Activated CD4-positive, alpha-beta memory T cell treated with anti-CD3 and anti-CD28 coated beads for 36 hours (primary cell): ENCODE measurements at places on chromosomes 7 and 10. TPM values are rescaled to one million over a fixed set of nuclear protein-coding genes. Genes with fewer than 3 reads are reported as not detected.

- DNase-seq = no peak
- no peaks in the 10 kb centered on the region for H3K4me1 ChIP-seq
- H3K27ac ChIP-seq = no peak overlapping the region
- H3K4me3 ChIP-seq = no peak overlapping the region
Measured at GRCh38 chr10:78337016-78337415, 303.4 kb downstream of the RPS24 start.

DNA sequence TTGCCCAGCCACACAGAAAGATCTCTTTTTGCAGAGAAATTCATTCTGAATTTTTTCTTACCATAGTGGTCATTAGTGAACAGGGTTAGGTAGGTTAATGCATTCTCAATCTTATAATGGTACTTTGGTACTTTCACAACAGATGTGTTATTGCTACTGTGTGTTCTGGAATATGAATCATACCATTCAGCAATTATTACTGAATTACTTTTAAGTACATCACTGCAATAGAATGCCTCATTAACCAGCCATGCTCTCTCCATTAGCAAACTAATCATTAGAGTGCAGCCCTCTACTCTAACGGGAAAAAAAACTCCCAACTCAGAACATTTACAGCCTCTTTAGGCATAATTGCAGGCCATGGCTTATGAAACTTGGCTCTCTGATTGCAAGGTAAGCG, 102.1 kb downstream of the DOCK4 start:
- no peak overlapping the region for H3K4me3 ChIP-seq
- DNase-seq = no peak
- no peak overlapping the region for H3K27ac ChIP-seq
- no peaks in the 10 kb centered on the region for H3K27me3 ChIP-seq

GRCh38 chr10:12720217-12720981, 281.1 kb downstream of the CCDC3 start:
- no peaks in the 10 kb centered on the region for H3K27me3 ChIP-seq
- H3K4me3 ChIP-seq = no peak overlapping the region
- peak; percentile 81 for DNase-seq
- H3K4me1 ChIP-seq = peaks cover 37% of the 10 kb centered on the region
- H3K36me3 ChIP-seq = no peaks in the 10 kb centered on the region

DNA sequence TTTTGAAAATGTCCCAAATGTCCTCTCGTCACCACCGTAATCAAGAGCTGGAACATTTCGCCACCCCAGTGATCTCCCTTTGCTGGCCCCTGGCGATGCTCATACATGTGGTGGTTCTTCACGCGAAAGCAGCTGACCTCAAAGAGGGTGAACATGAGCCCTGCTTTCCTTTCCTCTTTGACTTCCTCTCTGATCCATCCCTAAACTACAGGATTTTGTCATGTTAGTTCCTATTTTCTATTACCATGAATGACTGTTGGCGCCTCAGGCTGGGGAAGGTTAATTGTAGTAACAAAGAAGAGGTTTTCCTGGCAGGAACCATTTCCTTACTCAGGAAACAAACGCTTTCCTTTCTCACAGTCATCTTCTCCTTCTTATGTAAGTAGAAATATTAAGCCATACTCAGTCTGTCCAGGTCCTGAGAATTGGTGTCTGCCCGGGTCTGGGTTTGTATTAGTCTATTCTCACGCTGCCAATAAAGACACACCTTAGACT, 114.5 kb downstream of the INSYN2A start:
- H3K4me1 ChIP-seq = no peaks in the 10 kb centered on the region
- no peak overlapping the region for H3K4me3 ChIP-seq
- no peaks in the 10 kb centered on the region for H3K36me3 ChIP-seq
- no peaks in the 10 kb centered on the region for H3K27me3 ChIP-seq
- H3K27ac ChIP-seq = no peak overlapping the region

DNA sequence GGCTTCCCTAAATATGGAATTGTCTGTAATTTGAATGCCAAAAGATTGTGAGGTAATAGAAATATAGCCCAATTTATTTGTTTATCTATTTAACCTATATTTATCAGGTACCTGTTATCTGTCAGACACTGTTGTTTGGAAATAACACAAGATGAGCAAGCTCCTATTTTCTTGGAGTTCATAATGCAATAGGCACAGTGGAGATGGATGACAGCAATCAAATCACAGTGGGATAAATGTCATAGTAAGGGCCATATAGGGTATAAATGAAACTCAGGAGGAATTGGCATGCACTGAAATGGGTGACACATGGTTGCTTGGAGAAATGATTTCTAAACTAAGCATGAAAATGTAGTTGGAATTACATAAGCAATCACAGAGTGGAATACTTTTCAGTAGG, 761.8 kb upstream of the MBL2 start:
- no peak overlapping the region for H3K4me3 ChIP-seq
- no peaks in the 10 kb centered on the region for H3K27me3 ChIP-seq
- H3K27ac ChIP-seq = no peak overlapping the region
- DNase-seq = no peak

- H3K4me1 ChIP-seq = no peaks in the 10 kb centered on the region
- no peak overlapping the region for H3K27ac ChIP-seq
- DNase-seq = no peak
- H3K4me3 ChIP-seq = no peak overlapping the region
Measured at GRCh38 chr10:52284416-52285013, 29.6 kb upstream of the DKK1 start.

GRCh38 chr10:45377321-45377720, 3.3 kb downstream of the ALOX5 start:
- H3K4me1 ChIP-seq = peaks cover 14% of the 10 kb centered on the region
- H3K27me3 ChIP-seq = peaks cover 15% of the 10 kb centered on the region
- DNase-seq = no peak
- H3K4me3 ChIP-seq = no peak overlapping the region
- no peak overlapping the region for H3K27ac ChIP-seq
- H3K36me3 ChIP-seq = no peaks in the 10 kb centered on the region

- peaks cover 25% of the 10 kb centered on the region for H3K36me3 ChIP-seq
- H3K27me3 ChIP-seq = no peaks in the 10 kb centered on the region
- H3K4me1 ChIP-seq = peaks cover 28% of the 10 kb centered on the region
- H3K27ac ChIP-seq = no peak overlapping the region
- no peak for DNase-seq
- no peak overlapping the region for H3K4me3 ChIP-seq
Measured at GRCh38 chr7:35670856-35671569, 23.9 kb downstream of the HERPUD2 start.

GRCh38 chr10:43220657-43221418, 46.0 kb downstream of the RASGEF1A start:
- H3K27ac ChIP-seq = no peak overlapping the region
- H3K4me1 ChIP-seq = peaks cover 7% of the 10 kb centered on the region
- no peaks in the 10 kb centered on the region for H3K36me3 ChIP-seq
- no peak overlapping the region for H3K4me3 ChIP-seq
- no peaks in the 10 kb centered on the region for H3K27me3 ChIP-seq
- DNase-seq = no peak

- H3K4me3 ChIP-seq = peak overlapping the region; percentile 11
- DNase-seq = no peak
- H3K36me3 ChIP-seq = peaks cover 6% of the 10 kb centered on the region
- no peak overlapping the region for H3K27ac ChIP-seq
- peaks cover 5% of the 10 kb centered on the region for H3K4me1 ChIP-seq
- no peaks in the 10 kb centered on the region for H3K27me3 ChIP-seq
Measured at GRCh38 chr10:69632516-69633199, 2.6 kb downstream of the FAM241B start.

DNA sequence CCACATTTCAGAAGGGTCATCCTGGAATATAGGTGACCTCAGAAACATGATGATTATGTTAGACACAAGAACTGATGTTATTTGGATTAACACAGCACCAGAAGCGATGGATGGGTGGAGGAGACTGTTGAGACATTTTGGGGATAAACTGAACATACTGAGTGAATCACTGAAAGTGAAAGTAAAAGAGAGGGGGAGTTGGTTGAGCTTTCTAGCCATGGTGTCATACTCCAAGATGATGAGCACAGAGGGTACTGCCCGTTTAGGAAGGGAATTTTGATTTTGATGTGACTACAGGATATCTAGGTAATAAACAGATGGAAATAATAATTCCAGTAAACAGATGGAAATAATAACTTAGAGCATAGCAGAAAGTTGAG, 248.0 kb upstream of the NPY start:
- no peak overlapping the region for H3K4me3 ChIP-seq
- DNase-seq = no peak
- H3K36me3 ChIP-seq = no peaks in the 10 kb centered on the region
- peaks cover 8% of the 10 kb centered on the region for H3K4me1 ChIP-seq
- no peaks in the 10 kb centered on the region for H3K27me3 ChIP-seq

DNA sequence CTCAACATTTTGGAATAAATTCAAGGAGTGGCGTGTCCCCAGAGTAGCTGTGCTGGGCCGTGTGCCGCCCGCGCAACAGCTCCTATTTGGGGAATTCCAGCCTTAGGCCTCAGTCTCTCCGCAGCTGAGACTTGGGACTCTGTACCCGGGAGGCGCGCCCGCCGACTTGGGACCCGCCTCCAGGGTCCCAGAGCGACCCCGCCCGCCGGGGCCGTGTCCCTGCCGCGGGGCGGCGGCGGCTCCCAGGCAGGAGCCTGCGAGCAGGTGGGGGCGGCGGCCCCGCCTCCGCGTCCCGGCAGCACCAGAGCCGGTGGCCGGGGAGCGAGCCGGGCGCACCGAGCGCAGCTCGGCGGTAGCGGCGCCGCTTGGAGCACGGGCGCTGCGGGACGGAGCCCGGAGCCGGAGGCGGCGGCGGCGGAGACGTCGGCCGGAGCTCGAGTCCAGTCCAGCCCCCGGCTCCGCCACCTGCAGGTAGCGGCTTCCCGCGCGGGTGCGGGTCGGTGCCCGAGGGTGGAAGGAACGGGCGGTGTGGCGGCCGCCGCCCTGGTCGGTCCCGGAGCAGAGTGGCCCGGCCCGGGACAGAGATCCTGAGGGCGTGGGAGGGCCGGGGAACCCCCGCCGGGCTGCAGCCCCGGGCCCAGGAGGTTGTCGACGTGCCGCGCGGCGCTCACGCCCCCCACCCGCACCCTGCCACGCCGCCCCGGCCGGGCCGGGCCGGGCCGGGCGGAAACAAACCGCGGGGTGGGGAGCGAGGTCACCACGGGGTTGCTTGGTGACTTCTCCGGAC, at the start of gene WIPF3:
TSS of gene WIPF3 (plus strand) at position 301 of the 787 bp plus-strand sequence. CDS start 28,217 bp downstream, outside the sequence.
- DNase-seq = no peak
- no peak within 1 kb of the TSS for H3K27ac ChIP-seq
- H3K27me3 ChIP-seq = peaks cover 65% of the 10 kb centered on the region
- H3K36me3 ChIP-seq = no peaks in the 10 kb centered on the region

DNA sequence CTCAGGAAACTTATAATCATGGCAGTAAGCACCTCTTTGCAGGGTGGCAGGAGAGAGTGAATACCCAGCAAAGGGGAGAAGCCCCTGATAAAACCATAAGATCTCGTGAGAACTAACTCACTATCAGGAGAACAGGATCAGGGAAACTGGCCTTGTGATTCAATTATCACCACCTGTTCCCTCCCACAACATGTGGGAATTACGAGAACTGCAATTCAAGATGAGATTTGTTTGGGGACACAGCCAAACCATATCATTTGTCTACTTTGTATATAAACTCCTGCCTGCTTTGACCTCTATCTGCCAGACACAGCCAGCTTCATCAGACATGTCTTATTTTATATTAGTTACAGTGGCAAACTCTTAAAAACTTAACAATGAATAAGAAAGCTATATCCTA, 50.4 kb downstream of the ARMC3 start:
- peaks cover 3% of the 10 kb centered on the region for H3K27me3 ChIP-seq
- H3K27ac ChIP-seq = no peak overlapping the region
- DNase-seq = no peak
- no peaks in the 10 kb centered on the region for H3K36me3 ChIP-seq
- H3K4me3 ChIP-seq = no peak overlapping the region

DNA sequence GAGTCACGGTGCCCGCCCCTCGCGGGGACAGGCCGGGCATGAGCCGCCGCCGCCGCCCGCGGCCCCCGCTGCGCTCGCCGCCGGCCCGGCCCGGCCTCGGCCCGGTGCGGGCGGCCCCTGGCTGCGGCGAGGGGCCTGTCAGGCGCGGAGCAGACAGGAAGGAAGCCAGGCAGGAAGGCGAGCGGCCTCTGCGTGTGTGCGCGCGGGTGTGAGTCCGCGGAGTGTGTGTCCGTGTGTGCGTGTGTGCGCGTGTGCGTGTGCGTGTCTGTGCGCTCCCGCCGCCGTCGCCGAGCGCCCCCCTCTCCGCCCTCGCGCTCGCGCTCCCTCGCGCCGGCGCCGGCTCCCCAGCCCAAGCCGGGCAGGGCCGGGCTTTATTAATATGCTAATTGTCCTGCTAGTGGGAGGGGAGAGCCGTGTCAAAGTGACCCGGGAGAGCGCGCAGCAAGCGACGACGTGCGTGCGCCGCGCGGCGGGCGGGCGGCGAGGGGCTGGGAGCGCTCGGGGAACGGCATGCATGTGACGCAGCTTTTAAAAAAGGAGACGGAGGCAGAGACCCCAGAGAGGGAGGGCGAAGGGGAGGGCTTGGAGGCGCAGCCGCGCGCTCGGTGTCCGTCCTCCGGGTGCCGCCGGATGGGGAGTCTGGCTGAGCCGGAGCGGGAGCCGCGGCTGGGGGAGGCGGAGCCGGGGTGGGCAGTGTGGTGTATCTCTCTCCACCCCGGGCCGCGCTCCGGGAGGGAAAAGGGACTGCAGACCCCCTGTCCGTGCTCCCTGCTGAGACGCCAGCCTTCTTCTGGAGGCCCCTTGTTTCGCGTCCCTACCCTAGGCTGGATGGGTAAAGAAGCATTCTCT, at the start of gene LDB1:
TSS of gene LDB1 (minus strand) at position 227 of the 849 bp plus-strand sequence. CDS start 258 bp downstream, outside the sequence.
- H3K27me3 ChIP-seq = no peaks in the 10 kb centered on the region
- H3K27ac ChIP-seq = peak within 1 kb of the TSS; percentile 96
- peak within 1 kb of the TSS; percentile 92 for H3K4me3 ChIP-seq
- peaks cover 49% of the 10 kb centered on the region for H3K4me1 ChIP-seq
- DNase-seq = peak; percentile 74
- H3K36me3 ChIP-seq = no peaks in the 10 kb centered on the region

The CLDN15 gene
- 12.2 TPM for total RNA-seq

The HPSE2 gene
- not detected for total RNA-seq

The FAM107B gene
- 138 TPM for total RNA-seq
